AG04449 (cell line): ENCODE measurements at places on chromosomes 11 and 22.
A peak's percentile ranks its signal among the peaks of the same experiment; 100 is the strongest.

- no peak for DNase-seq
Observed at GRCh38 chr11:57379732-57380131, 1.2 kb downstream of the PRG3 start.

- DNase-seq: no peak
Observed at GRCh38 chr22:46008836-46009596, 32.1 kb upstream of the WNT7B start.

DNA sequence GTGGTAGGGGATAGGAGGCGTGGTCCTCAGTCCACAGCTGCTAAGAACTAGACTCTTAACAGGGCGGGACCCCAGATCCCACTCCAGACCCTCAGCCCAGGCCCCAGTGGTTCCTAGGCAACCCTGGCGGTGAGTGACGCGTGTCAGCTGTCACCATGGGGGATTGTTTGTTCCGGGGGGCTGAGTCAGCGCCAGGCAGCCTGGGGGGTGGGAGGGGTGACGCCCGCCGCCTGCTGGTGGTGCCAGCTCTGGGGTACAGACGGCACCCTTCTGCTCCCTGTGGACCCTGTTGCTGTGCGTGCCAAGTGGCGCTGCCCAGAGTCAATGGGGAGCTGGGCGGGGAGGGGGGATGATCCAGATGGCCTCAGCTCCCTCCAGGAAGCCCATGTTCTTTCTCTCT is 2.5 kb downstream of the CNIH2 start:
- no peak for DNase-seq

GRCh38 chr11:47233989-47234668 is 14.5 kb downstream of the ACP2 start:
- DNase-seq: no peak

DNA sequence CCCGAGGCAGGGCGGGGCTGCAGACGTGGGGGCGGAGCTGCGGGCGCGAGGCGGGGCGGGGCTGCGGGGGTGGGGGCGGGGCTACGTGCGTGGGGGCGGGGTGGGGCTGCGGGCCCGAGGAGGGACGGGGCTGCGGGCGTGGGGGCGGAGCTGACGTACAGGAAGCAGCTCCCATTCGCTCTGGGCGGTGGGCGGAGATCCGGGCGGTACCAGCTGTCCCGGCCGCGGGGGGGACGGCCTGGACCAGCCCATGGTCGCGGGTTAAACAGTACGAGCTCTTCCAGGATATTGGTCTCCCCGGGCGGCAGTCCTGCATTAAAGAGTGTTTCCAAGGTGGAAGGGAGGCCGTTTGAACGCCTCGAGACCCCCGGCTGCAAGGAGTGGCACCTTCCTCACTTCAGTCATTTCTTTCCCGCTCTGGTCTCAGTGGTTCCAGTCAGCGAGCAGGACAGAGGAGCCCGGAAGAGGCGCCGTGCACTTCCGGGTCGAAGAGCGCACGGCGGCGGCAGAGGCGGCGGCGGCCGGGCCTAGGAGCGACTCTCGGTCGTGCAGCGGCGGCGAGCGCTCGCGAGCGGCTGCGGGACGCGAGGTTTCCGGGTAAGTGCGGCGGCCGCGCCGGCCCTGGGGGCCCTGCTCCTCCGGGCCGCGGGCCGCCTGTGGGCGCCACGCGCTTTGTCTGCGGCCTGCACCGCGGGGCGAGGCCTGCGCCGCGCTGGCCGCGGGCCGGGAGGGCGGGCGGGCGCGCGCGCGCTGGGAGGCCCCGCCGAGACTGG is at the start of gene PHRF1:
Gene PHRF1, plus strand, starts transcription at position 475 of the 773 bp plus-strand sequence. CDS start 5,043 bp downstream, outside the sequence.
- peak; percentile 61 for DNase-seq

DNA sequence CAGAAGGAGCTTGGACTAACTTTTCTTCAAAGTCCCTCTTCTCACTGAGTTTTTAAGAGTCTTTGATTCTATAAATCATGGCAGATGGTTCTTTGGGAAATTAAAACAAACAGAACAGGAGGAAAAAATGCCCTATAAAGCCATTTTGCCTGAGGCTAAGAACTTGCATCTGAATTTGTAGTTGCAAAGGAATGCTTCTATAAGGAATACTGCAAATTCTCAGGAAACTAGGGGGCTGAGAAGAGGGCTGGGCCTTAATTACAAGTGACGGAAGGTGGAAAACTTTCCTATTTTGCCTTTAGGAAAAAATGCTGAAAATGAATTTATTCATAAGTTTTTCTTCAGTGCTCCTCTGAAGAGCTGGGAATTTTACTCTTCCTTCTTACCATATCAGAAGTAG is 90.0 kb upstream of the NARS2 start:
- DNase-seq: no peak

DNA sequence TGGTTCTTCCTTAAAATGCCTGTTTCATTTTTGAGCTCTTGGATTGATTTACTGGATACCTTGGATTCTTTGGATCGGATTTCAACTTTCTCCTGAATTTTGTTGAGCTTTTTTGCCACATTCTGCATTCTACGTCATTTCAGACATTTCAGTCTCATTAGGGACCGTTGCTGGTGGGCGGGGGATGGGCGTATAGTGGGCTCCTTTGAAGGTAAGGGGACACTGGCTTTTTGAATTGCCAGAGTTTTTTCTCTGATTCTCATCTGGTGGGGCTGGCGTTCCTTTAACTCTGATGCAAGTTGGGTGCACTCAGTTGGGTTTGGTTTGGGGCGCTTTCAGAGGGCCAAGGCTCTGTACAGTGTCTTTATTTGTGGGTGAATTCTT is 216.5 kb downstream of the DYNC2H1 start:
- no peak for DNase-seq

GRCh38 chr22:48065892-48066291 is 1303.4 kb downstream of the TBC1D22A start:
- DNase-seq: no peak

DNA sequence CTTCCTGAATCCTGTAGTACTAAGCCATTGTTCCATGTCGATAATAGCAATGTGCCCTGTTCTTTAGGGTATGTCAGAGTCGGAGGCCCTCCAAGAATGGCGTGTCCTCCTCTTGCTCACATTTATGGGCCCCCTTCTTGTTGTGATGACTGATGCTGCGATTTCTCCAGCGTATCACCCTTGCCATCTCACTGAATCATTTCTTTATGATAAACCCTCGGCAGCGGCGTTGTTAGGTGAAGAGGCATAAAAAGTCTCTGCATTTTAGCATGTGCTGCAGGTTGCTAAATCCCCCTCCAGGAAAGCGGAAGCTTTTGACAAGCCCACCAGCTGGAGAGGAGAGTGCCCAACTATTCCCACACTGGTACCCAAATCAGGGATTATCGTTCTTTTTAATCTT is 1045.3 kb downstream of the BRD1 start:
- no peak for DNase-seq

DNA sequence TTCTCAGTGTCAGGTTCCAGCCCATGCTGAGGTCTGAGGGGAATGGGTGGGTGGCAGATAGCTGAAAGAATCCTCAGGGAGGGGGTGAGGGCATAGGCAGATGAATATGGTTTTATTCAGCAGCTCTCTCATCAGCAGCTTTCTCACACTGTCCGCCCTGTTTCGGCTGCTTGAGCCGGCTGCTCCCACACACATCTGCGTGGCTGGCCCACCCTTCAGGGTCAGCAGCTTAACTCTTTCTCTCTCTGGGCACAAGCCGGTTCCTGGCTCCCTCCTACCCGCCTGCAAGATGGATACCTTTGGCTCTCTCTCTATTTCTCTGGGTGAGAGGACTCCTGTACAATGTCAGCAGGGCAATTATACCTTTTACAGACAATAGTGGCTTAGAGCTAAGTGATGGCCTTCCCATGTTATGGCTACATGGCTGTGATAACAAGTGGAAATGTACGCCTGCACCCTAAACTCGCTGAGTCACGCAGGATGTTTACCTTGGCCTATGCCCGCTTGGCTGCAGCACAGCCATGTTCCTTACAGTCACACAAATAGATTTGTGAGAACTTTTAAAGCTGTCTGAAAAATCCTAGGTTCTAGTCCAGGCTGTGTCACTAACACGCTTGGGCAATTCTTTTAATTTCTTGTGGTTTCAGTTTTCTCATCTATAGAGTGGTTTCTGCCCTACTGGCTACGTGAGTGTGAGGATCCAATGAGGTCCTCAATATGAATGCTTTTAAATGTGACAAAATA is 4.1 kb downstream of the MMP20 start:
- no peak for DNase-seq
